ENCODE measurements at places on chromosomes 1 and 21. TPM values are rescaled to one million over a fixed set of nuclear protein-coding genes. Genes with fewer than 3 reads are reported as not detected.

GRCh38 chr1:91124989-91125417 is 103.2 kb upstream of the ZNF644 start:
- peak; percentile 15 for DNase-seq

DNA sequence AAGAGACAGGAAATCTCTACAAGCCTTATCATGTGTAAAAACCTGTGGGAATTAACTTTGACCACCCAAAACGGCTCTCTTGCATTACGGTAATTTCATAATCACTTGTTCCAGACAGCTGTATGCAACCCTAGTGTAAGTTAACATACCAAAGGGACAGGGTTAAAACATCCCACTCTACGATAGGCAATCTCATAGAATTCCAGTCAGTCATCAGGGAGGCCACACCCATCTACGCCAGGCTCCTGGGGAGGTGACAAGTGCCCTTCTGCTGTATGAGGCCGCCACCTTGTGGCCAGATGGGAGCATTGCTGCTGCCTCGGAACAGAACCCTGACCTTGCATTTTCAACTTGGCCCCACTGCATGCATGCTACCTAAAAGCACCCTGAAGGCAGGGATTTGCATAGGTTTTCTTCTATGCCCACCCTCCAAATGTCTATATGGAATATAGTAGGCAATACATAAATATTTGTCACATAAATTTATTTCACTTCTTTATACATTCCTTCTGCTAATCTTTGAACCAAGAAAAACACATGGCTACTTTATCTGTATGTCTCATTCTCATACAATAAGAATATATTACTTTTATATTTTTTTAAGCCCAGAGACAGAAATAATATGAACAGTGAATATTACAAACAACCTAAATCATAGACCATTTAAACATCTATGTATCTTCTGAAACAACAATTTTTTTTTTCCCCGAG is 12.6 kb downstream of the HSF2BP start:
- DNase-seq = peak; percentile 94

DNA sequence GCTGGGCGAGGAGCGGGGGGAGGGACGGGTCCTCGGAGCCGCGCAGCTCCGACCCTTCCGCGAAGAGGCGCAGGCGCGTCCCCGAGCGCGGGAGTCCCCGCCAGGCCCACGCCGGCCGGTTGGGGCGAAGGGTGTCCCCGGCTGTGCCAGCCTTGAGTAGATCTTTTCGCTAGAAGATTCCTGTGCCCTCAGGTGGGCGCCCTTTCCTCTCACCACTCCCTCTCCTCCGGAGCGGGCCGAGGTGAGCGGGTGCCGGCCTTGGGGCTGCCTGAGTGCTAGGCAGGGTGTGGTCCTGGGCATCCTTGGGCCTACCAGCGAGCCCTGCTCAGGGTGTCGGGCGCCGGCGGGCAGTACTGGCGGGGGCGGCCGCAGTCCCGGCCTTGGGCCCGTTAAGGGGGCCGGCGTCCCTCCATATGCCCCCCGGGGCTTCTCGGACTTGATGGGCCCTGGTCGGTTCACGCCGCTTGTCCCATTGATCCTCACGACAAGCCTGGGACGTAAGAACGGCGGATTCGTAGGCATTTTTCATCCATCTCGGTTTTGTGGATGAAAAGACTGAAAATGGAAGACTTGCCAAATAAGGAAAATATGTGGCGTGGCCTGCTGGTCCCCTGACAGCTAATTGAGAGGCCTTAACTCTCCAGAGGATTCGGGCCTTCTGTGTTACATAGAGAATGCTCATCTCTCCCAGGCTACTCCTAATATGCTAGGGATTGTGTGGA is 712 bp downstream of the DEGS1 start:
- peak; percentile 75 for DNase-seq

GRCh38 chr1:32208891-32209328 is at the start of gene DCDC2B:
Gene DCDC2B (plus strand): TSS chr1:32209089. CDS start chr1:32209094, 5 bp downstream.
- peak; percentile 53 for DNase-seq

DNA sequence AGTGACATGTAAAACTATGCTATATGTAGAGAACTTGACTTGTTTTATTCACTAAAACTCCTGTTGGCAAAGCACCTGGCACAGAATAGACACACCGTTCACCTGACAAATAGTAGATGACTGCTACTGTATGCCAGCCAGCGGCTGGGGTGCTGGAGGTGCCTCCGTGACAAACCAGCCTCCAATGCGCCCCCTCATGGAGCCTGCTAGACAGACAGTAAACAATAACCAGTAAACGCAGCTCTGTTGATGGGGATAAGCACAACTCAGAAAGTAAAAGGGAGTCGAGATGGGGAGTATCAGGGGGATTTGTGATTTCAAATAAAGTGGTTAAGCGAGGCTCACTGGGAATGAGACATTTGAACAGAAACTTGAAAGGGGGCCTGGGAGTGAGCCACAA is 107.2 kb downstream of the PRDM2 start:
- DNase-seq = peak; percentile 56

Gene RNU1-1
- under 0.01 TPM for total RNA-seq

DNA sequence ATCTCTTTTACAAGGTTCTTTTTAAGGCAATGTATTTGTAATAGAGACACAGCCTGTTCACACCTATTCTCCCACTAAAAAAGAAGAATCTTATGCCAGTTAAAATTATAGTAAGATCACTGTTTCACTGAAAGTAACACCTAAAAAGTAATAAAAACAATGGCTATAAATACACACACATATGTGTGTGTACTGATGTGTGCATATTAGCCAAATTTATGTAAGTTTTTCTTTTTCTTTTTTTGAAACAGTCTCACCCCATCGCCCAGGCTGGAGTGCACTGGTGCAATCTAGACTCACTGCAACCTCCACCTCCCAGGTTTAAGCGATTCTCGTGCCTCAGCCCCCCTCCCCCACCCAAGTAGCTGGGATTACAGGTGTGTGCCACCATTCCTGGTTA is 56.8 kb upstream of the SLC30A10 start:
- no peak for DNase-seq

Gene OR2T11
- total RNA-seq = not detected

DNA sequence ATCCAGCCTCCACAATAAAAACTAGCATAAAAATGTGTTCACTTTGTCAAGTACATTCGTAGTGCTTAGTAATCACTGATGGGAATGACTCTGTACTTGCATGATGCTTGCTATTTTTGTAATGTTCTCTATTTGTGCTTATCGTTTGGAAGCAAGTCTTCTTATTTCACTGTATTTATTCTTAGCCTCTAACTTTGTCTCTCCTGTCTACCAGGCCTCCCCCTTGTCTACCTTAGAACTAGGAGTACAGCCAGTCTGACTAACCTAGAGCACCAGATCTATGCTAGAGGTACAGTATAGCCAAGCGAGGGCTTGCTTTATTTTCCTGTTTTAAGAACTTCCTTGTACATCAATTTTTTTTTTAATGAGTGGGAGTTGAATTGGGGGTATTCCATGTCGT is 108.2 kb downstream of the VPS13D start:
- no peak for DNase-seq

DNA sequence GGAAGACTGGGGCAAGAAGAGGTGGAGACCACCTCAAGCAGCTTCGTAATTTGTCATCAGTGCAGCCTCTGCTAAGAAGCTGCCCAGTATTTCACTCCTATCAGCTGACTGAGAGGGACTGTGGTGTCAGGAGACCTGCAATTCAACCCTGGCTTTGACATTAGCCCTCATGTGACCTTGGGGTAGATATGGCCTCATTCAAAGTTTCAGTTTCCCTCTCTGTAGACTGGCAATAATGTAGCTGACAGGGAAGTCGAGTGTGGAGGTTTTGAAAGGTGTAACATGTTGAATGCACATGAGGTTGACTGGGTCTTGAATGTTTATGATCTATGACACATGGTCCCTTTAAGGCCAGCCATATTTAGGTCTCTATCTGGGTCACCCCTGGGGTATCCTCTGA is 2.2 kb upstream of the SPRR4 start:
- DNase-seq = no peak

- no peak for DNase-seq
Observed at GRCh38 chr1:203511513-203511912, 17.6 kb downstream of the OPTC start.

DNA sequence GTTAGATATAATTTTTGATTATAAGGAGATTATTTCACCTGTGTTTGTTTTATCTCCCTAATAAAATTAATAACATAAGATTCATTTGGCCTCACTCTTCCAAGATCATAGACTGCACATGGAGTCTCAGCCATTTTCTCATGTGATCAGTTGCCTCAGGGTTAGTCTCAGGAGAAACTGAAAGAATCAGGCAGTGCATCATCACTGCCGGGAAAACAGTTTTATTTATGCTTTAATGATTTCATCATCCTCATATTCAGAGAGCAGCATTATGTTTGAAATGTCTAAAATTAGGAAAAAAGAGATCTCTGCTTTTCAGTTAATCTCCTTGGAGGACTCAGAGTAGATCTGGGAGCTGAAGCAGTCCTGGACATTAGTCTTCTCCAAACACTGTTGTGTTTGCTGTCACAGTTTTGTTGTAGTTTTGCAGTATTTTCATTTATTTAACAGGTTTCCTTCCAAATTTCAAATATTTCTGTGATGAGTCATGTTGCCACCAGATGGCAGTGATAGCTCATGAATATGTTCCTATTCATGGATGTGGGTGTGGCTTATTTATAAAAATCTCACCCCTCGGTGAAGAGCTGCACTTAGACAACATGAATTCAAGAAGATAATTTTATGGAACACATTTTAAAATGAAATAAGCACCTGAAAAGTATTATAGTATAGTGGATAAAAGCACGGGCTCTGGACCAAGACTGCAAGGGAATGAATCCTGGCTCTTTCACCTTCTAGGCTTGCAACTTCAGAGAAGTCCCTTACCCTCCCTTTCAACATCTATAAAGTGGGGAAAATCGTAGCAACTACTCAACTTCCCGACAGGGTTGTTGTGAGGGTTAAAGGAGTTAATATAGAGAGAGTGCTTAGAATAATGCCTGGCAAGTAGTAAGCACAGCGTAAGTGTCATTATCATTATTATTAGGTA is 31.2 kb downstream of the CHD1L start:
- peak; percentile 68 for DNase-seq

- no peak for DNase-seq
Observed at GRCh38 chr1:20474996-20475395, 11.0 kb downstream of the CAMK2N1 start.

Gene KIF26B
- total RNA-seq = 19.8 TPM

Gene AKR7A3
- total RNA-seq = 1.2 TPM

GRCh38 chr1:10389271-10389973 is 9.4 kb upstream of the PGD start:
- no peak for DNase-seq

DNA sequence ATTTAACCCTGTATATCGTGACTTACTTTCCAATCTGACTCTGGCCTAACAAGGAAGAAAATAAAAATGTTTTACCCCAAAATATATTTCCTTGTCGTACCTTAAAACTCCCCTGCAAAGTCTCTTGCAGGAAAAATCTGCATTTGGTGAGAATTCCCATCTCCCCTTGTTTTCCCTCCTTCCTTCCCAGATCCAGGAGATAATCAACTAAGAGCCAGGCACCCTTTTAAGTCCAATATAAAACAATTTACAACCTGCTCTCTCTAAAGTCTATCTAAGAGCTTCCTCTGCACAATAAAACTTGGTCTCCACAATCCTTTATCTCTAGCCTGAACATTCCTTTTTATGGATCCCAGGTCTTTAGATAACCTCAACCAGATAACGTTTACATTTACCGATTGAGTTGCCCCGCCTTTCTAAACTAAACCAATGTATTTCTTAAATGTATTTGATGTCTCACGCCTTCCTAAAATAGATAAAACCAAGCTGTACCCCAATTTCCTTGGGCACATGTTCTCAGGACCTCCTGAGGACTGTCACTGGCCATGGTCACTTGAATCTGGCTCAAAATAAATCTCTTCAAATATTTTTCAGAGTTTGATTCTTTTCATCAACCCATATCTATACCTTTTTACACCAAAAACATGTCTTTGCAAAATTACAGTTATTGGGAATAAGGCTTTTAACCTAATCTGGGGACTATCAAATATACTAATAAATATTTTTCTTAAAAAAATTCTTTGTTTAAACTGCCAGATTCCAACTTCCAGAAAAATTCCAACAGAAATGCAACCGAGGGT is 993 bp downstream of the DDX59 start:
- DNase-seq = peak; percentile 20

GRCh38 chr1:23263380-23263887 is 46.1 kb upstream of the HTR1D start:
- DNase-seq = no peak

Gene KRTAP19-1
- not detected for total RNA-seq

DNA sequence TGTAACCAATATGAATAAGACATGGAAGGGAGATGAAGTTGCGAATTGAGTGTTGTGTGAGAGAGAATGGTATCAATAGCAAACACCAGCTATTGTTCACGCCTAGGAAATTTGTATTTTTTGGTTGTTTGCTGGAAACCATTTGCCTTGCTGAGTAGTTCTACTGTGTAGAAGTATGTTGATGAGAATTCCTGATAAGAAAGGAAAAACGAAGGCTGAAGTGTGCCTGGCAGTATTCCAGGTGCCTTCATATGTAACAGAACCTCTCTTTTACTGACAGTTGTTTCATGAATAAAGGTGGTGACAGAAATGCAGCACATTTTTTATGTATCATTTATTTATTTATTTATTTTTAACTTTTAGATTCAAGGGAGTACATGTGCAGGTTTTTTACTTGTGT is 79.5 kb downstream of the SDCCAG8 start:
- no peak for DNase-seq

- DNase-seq = no peak
Observed at GRCh38 chr1:245183429-245183828, 28.6 kb downstream of the KIF26B start.

Gene GPR25
- not detected for total RNA-seq

- DNase-seq = no peak
Observed at GRCh38 chr1:113536182-113536780, 146.0 kb downstream of the MAGI3 start.

DNA sequence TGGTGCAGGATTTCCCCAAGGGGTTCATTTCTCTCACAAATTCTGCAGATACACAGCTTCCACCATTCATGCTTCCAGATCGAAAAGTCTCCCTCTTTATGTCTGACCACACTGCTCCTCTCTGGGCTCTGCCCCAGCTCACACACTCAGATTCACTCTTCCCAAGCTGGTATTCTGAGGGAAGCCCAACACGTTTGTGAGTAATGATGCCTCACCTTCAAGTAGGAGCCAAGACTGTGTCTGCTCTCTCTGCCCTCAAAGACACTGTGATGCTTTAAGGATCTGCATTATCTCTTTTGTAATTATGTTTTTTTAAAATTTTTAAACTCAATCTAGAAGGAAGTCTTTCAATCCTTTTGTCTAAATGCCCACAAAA is 19.8 kb downstream of the PRAMEF11 start:
- DNase-seq = no peak

GRCh38 chr1:236618507-236618906 is 14.2 kb upstream of the HEATR1 start:
- no peak for DNase-seq

DNA sequence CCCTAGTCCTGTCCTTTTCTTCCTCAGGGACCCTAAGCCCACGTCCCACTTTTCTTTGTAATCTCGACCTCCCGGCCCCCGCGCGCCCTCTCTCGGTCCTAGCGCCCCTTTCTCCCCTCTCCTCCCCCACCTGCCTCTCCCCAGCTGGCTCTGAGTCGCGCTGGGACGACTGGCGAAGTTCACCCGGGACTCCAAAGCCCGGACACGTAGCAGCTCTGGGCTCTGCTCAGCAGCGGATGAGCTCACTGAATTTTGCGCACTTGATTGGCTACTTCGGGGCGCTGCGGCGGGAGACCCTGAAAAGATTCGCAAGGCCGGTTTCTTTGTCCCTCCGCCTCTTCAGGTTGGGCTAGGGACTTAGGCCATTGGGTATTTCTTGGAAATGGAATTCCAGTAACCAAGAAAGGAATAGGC is 16.3 kb upstream of the ACKR1 start:
- DNase-seq = peak; percentile 74
